ENCODE measurements at places on chromosomes 7 and 10.

- DNase-seq = no peak
Measured at GRCh38 chr10:70909326-70909935, 21.1 kb upstream of the PCBD1 start.

DNA sequence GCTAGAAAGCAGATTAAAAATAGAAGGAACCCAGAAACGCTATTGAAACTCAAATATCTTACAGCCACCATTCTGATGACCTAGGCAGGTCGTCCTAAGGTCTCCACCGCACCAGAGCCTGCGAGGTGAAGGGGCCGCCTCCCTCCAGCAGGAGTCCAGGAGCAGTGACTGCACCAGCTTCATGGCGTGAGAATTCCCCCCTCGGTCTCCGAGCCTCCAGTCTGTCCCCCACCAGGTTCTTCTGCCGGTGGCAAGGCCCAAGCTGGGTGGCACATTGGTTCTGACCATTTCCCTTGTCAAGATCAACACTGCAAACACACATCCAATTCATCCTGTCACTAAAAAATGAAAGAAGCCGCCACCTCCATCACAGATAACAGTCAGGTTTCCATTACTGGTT is 98.7 kb downstream of the DIP2C start:
- DNase-seq = no peak

- DNase-seq = no peak
Measured at GRCh38 chr10:44756216-44756615, 154.9 kb upstream of the TMEM72 start.

GRCh38 chr7:110157631-110158362 is 933.1 kb upstream of the LRRN3 start:
- DNase-seq = no peak

DNA sequence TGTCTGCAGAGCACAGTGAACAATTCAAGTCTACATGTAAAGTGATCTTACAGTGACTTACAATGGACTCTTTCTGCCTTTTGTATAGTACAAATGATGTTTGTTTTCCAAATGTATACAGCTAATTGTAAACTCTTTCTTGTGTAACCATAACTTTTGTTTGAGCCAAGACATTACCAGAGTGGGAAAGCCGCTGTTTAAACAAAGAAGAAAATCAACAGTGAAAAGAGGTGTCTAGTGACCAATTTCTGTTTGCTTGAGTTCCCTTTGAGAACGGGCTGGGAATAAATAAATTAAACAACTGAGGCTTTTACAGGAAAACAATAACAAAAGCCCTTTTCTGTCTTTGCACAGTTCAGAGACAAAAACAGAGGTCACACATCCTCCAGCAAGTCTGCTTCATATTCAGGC is 1163.4 kb downstream of the CNTNAP2 start:
- no peak for DNase-seq

DNA sequence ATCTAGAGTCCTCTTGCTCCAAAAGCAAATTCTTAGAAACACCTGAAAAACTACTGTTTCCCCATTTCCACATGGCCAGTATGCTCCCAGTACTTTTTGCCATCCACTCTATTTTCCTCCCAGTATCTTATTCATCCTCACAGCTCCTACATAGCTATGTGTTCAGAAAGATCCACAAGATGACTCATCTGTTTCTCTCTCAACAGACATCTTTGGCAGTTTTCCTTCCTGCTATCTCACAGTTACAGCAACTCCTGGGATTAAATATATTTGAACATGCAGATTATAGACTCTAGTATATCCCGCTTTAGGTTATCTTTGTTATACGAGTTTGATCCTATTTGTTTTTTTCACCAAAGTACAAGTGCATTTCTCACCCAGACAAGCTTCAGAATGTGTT is 675.6 kb upstream of the POT1 start:
- DNase-seq = no peak

GRCh38 chr7:27942711-27943110 is 202.7 kb downstream of the TAX1BP1 start:
- no peak for DNase-seq

DNA sequence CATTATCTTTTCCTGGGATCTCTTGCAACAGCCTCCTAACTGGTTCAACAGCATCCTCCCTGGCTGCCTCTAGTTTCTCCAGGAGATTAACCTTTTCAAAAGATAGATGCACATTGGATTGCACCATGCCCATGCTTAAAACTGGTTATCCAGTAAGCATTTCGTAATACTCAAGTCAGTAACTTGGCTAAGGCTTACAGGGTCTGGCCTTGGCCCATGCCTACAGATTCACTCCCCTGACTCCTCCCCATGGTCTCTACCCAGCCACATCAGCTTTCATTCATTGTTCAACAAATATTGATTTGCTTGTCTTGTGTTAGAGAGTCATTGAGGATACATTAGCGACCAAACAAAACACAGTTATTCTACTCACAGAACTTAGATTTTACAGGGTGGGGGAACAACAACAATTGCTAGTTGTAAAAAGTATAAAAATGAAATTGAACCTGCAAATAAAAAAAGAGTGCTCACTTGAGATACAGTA is 1.8 kb upstream of the KIF20B start:
- DNase-seq = no peak

- DNase-seq = no peak
Measured at GRCh38 chr7:133795068-133795665, 332.0 kb upstream of the LRGUK start.

GRCh38 chr7:124387056-124387455 is 354.2 kb upstream of the TMEM229A start:
- no peak for DNase-seq

DNA sequence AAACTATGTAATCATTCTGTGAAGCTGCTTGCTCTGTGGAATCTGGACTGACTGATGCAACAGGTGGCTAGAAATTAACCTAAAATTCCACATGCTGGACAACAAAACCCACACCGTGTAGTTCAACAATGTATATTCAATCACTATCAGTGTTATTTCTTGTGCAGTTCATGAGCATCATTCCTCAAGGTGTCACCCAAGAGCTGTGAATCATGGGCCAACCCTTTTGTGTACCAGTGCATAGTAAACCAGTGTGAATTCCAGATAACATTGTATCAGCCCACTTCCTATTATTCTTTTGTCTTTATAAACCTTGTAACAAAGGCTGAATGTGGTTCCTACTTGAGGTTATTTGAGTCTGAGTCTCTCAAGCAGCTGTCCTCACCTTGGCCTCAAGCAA is 905.2 kb upstream of the ZNF722 start:
- DNase-seq = no peak

DNA sequence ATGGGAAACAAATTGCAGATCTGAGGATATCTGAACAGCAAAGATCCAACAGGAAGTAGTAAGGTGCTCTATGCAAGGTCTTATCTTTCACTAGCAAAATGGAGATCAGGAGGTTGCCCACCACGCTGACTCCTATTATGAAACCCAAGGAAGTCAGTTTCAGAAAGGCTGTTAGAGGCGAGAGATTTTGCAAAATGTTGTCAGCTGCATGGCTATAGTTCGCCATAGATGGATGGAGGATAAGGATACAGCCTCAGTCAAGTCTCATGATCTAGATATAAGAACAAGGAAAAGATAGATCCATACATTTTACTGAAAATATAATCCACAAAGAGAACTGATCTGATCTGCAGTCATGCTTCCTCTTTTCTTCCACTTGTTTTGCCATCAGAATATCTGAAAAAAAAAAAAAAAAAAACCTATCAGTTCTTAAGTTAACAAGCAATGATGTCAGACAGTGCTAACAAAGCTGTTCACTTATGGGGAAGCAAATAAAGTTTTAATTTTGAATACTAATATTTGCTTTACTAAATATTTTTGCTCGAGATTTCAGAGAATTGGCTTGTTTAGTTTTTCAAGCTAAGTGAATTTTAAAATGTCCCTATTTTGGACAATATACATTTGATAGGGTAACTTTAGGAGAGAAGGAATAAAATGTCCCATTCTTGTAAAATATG is 2.0 kb downstream of the GPR85 start:
- DNase-seq = no peak

- DNase-seq = no peak
Measured at GRCh38 chr7:47992446-47992845, 13.0 kb upstream of the HUS1 start.

DNA sequence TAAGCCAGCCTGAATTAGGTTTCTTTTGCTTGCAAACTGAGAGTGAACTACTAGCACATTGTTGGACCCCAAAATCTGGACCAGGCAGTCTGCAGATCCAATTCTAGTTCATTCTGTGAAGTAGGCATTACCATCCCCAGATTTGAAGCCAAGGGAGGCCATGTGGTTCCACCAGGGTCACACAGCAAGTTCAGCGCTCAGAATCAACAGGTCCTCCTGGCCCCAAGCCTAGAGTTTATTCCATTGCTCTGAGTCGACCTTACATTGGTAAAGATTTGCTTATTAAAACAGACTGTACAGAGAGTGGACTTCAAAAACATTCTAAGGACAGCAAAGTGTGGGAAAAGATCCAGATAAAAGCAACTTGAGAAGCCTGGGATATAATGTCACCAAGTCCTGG is 50.9 kb downstream of the AFAP1L2 start:
- DNase-seq = no peak

GRCh38 chr7:107614425-107614824 is 34.4 kb downstream of the BCAP29 start:
- no peak for DNase-seq

DNA sequence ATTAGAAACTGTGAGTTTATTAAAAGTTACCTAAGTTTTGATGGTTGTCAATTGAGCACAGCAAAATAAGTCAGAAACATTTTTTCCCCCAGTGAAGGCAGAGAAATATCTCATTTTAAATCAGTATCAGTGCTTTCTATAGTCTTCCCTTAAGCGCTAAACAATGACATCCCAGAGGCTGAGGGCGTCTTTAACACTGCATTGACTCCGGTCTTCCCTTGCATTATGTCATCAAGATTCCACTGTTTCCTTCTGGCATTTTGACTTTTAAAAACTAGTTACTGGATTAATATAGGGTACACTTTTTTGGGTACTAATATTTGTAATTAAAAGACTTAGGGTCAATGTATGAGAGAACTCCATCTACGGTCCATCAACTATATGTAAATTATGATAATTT is 3.9 kb downstream of the GLUD1 start:
- no peak for DNase-seq

- no peak for DNase-seq
Measured at GRCh38 chr10:121158988-121159579, 307.9 kb downstream of the WDR11 start.

DNA sequence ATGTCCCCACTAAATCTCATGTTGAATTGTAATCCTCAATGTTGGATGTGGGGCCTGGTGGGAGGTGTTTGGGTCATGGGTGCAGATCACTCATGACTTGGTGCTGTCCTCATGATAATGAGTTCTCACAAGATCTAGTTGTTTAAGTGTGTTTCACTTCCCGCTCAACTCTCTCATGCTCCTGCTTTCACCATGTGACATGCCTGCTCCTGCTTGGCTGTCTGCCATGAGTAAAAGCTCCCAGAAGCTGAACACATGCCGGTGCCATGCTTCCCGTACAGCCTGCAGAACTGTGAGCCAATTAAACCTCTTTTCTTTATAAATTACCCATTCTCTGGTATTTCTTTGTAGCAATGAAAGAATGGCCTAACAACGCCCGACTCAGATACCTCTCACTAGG is 6.2 kb upstream of the PSTK start:
- DNase-seq = no peak

- DNase-seq = no peak
Measured at GRCh38 chr10:114380060-114380459, 24.2 kb downstream of the AFAP1L2 start.

Measured in CD4-positive, alpha-beta T cell treated with Interleukin-6 at 100 ng/mL for 8 hours (primary cell).